T-helper 17 cell (primary cell): ENCODE measurements at places on chromosomes 6 and 20.

DNA sequence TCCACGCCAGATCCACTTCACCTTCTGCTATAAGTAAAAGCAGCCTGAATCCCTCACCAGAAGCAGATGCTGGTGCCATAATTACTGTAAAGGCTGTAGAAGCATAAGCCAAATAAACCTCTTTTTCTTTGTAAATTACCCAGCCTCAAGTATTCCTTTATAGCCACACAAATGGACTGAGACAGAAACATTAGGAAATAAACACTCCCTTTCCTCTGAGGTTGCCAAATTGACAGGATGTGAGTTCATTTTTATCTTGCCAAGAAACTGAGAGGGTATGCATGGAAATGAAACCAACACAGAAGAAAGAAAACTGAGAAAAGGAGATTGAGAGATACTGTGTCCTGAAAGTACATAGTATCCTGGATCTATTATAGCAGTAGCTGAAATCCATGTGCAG is 481.2 kb downstream of the HAO1 start:
- DNase-seq, result no peak

DNA sequence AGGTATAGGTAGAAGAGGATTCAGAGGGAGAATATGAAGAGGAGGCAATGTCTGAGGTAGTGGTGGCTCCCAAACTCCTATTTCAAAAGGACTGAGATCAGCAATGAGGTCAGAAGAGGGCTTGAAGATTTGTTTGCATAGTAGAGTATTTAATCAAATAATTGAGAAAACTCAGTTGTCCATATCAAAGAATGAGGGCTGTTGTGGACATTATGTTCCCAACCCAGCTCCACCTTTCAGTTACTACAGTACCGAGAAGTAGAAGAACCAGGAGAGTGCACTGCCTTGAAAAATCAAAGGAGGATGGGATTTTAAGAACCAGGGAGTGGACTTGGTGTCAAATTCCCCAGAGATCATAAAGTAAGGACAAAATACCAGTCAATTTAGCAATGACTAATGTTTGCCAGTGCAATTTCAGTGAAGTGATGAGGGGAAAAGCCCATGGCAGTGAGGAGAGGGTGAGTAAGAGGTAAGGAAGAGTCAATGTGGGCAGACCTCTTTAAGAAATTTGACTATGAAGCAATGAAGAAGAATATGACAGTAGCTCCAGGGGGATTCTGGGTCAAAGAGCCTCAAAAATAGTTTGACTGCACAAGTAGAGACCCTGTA is 382.4 kb downstream of the PKHD1 start:
- no peak for DNase-seq

GRCh38 chr20:3935956-3936340 is 46.8 kb downstream of the PANK2 start:
- DNase-seq, result no peak

DNA sequence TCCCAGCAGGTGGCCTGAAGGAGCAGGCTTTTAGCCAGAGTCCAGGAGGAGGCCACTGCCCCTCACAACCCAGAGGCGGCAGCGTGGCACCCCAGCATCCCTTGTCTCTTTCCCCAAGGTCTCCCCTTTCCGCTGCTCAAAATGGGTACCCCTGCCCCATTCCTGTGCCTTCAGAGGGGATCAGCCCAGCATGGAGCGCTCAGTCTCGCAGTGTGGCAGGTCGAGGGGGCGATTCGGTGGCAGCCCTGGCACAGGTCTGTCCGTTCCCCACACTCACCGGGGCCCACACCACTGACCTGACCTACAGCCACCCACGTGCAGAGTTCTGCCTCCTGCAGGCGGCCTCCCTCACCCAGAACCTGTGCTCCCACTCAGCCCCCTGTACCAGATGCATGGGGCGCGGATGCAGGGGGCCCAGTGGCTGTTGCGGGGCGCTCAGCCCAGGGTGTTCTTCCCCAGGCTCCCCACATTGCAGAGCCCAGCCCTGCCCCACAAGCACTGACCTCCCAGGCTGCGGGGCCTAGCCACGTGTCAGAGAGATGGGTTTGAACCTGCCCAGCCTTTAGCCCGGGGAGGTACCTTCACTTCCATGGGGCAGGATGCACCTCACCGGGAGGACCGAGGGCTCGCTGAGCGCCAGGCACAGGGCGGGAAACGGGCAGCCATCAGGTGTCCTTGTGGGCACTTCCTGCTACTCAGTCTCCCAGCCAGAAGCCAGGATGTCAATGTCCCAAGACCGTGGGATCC is 41.8 kb downstream of the DSTN start:
- no peak for DNase-seq

GRCh38 chr20:42027746-42028268 is 409.6 kb upstream of the CHD6 start:
- no peak for DNase-seq

DNA sequence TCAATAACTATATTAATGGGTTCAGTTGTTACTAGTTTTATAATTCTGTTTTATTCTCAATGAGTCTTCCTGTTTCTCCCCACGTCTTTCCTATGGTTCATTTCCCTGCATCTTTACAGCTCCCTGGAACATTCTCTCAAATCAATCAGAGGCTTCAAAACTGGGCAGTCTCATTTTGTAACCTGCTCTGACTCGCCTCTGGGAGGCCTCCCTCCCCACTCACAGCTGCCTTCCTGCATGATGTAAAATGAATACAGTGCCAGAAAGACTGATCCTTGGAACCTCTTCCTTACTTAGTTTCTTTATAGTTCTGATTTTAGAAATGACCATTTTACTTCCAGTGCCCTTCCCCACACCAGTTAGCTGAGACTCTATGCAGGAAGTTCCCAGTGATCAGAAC is 103.9 kb downstream of the ESR1 start:
- no peak for DNase-seq

DNA sequence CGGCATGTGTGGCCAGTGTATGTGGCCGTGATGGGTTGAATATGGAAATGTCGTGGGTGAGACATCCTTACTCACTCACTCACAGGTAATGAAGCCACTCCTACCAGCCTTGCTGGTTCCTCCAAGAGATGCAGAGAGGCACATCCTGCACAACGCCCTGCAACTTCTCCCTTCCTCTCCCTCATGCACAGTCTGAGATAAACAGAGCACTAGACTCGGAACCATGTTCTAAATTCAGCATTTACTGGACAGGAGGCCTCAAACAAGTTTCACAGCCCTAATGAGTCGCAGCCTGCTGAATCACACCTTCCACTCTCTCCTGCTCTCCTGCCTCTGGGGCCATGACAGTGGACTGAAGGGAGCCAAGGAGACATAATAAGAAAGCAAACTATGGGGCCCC is 91.2 kb downstream of the ISM1 start:
- DNase-seq, result no peak

- DNase-seq, result peak; percentile 19
Observed at GRCh38 chr6:166586424-166587156, at the start of gene RAMACL. RAMACL (minus strand) TSS chr6:166586678; CDS start chr6:166586477, 201 bp downstream.

DNA sequence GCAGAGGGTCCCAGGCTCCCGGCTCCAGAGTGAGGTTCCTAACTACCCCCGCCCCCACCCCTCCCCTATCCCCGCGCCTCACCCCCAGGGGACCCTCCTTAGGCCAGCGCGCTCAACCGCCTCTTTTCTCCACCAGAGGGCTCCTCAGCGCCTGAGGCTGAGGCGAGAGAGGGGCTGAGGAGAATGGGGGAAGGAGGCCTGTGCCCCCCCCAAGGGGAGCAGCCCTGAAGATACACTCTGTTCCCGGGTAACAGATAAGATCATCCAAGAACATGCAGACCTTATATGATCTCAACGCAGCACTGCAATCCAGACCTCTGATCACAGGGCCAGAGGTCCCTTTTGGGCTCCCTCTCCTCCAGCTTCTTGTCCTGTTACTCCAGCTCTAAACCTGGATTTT is 43.3 kb upstream of the MRPS10 start:
- DNase-seq, result no peak

- no peak for DNase-seq
Observed at GRCh38 chr6:56749632-56750151, 107.0 kb upstream of the DST start.

GRCh38 chr20:63643499-63643898 is 9.7 kb downstream of the STMN3 start:
- no peak for DNase-seq

- no peak for DNase-seq
Observed at GRCh38 chr6:168724669-168725570, 283.9 kb downstream of the SMOC2 start.

- DNase-seq, result no peak
Observed at GRCh38 chr6:109453594-109454495, 1.7 kb downstream of the MICAL1 start.

GRCh38 chr6:73983367-73983766 is 287.4 kb downstream of the CD109 start:
- no peak for DNase-seq

- no peak for DNase-seq
Observed at GRCh38 chr6:163739408-163739725, 324.8 kb downstream of the QKI start.

- DNase-seq, result no peak
Observed at GRCh38 chr20:56358070-56358469, 704 bp upstream of the FAM210B start.

- DNase-seq, result no peak
Observed at GRCh38 chr6:9657994-9658393, 756.9 kb downstream of the TFAP2A start.

DNA sequence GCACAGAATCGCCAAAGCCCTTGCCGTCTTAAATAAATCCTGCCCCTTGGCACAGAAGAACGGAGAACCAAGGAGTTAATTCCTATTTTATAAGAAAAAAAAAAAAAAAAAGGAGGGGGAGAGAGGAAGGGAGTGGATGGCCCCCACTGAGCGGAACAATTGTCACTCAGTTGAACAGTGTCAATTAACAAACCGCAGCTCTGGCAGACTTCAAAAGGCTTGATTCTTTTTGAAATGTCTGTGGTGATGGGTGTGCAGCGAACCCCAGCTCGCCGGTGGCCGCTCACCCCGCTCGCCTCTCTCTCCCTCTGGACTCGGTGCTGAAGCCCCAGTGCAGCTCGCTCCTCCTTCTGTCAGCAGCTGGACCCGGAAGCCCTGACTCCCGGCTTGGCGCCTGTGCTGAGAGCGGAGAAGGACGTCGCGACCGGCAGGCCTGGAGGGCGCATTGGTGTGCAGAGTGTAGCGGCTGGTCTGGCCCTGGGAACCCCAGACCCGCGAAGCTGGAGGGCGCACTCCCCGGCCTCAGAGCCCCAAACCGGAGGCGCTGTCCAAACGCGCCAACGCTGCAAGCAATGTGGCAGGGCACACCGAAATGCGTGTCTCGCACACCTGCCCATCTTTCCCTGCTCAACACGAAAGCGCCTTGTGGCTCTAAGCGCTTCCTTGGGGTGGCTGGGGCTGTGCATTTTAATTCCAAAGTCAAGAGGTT is 3.4 kb downstream of the LINC00237 start:
- no peak for DNase-seq

DNA sequence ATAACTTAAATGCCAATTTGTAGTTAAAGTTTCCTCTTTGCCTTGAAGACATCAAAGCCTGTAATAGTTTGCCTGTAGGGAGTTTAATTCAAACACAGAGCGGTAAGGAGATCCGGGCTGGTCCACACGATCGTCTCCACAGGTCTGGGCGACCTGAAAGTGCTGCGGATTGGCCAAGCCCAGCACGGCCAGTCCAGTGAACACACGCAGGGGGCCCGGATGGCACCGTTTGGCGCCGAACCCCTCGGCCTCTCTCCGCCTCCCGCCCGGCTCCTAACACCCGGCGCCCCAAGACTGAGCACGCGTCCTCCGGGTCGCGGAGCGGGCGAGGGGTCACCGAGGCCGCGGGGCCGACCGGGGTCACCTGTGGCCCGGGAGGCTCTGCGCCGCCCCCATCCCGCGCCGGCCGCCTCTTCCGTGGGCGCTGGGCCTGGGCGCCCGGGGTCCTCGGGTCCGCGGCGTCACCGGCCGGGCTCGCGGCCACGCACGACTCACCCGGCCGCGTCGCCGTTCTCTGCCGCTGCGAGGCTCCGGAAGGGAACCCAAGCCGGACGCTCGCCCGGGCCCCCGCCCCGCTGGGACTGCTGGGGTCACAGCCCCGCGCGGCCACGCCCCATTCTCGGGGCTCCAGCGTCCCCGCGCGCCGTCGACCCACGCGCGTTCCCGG is 481 bp downstream of the SERPINB6 start:
- peak; percentile 31 for DNase-seq

- DNase-seq, result no peak
Observed at GRCh38 chr20:57835588-57836455, 126.0 kb upstream of the PMEPA1 start.

GRCh38 chr6:3800850-3801591 is 48.2 kb upstream of the FAM50B start:
- no peak for DNase-seq

DNA sequence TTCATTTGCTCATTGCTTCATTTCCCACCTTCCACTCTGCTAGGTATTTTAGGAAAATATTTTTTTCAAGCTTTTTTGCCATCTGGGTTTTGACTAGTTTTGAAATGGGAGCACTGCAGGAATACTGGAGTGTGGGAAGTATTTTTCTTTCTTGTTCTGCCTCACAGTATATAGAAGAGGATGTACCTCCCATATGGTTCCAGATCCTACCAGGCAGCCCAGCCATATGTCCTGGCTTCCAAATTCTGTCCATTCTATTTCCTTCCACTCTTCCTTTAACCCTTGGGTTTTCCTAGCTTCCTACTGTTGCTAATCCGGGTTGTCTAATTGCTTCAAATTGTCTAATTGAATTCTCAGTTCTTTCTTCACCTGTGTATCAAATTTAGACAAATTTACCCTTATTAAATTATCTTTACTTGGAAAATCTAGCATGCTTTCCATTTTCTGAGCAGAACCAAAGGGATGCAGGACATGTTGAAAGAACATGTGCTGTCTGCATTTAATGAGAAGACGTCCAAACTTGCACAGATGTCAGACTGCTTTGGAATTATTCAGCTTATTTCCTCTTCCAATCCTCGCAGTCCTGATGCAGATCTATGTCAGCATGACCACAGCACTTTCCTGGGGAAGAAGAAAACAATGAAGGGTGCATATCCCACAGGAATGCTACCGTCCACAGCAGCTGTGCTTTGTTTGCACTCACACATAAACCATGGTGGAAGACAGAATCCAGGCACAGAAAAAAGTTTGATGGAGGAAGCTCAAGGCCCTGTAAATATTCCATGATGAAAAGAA is 1273.9 kb upstream of the MAP3K7 start:
- no peak for DNase-seq

DNA sequence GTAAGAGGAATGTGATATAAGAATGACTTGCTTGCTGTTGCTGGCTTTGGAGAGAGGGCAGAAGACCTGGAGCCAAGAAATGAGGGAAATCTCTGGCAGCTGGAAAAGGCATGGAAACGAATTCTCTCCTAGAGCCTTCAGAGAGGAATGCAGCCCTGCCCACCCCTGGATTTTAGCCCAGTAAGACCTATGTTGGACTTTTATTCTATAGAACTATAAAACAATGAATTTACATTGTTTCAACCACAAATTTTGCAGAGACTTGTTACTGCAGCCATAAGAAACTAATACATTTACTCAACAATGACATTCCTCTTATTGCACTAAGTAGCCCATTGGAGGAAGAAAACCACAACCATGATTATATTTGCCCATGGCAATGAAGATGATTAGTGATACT is 39.5 kb upstream of the PREP start:
- DNase-seq, result no peak

- DNase-seq, result no peak
Observed at GRCh38 chr20:56750430-56750829, 121.3 kb downstream of the TFAP2C start.

DNA sequence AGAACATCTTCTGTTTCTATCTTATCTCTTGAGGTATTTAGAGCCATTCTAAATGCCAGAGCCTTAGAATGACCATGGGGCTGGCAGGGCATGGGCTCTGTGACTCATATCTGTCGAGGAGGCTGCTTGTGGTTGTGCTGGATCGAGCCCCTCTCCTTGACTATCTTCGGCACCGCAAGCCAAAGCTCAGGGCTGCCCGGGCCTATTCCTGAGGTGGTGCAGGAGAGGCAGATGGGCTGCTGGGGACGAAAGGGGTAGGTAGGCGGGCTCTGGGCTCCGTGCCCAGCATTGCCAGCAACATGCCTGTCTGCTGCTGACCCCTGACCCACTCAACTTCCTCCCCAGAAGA is 89.9 kb downstream of the NOL4L start:
- DNase-seq, result no peak
